ENCODE measurements at places on chromosomes 2 and 18. TPM values are rescaled to one million over a fixed set of nuclear protein-coding genes. Genes with fewer than 3 reads are reported as not detected.

The UNC50 gene
- total RNA-seq: 71.6 TPM

The SLC4A5 gene
- 0.25 TPM for total RNA-seq

The PIGN gene
- total RNA-seq: 10.9 TPM

The ECEL1 gene
- 67.0 TPM for total RNA-seq

The AKAIN1 gene
- not detected for total RNA-seq

The DSG3 gene
- 0.05 TPM for total RNA-seq

The SLC11A1 gene
- 1.1 TPM for total RNA-seq

The ABCG8 gene
- total RNA-seq: 0.68 TPM

The CIB4 gene
- total RNA-seq: not detected

The AQP4 gene
- total RNA-seq: not detected

The SLC5A7 gene
- total RNA-seq: 4.6 TPM

The CFAP65 gene
- total RNA-seq: 1.1 TPM

The EXOC6B gene
- total RNA-seq: 25.2 TPM

The MERTK gene
- total RNA-seq: 2.4 TPM

The MAP3K19 gene
- total RNA-seq: not detected

The C1QL2 gene
- total RNA-seq: not detected

The IL18RAP gene
- not detected for total RNA-seq

The LHCGR gene
- 0.36 TPM for total RNA-seq

The ANKRD30B gene
- total RNA-seq: 0.16 TPM

The PIEZO2 gene
- total RNA-seq: 1.9 TPM

The MAPK4 gene
- 12.4 TPM for total RNA-seq

All from motor neuron (in vitro differentiated cells).